ENCODE measurements at places on chromosomes 13 and 19.

GRCh38 chr13:109309625-109310363 lies 476.6 kb downstream of the IRS2 start:
- DNase-seq, result no peak

- no peak for DNase-seq
These were observed 300.7 kb upstream of the MIR17HG start for GRCh38 chr13:91046715-91047327.

GRCh38 chr13:45393941-45394570 lies 24.1 kb downstream of the SLC25A30 start:
- no peak for DNase-seq

- no peak for DNase-seq
These were observed 67.9 kb upstream of the ZNF724 start for GRCh38 chr19:23318143-23318542.

- DNase-seq, result no peak
These were observed 94.3 kb downstream of the ERCC5 start for GRCh38 chr13:102940143-102940542.

DNA sequence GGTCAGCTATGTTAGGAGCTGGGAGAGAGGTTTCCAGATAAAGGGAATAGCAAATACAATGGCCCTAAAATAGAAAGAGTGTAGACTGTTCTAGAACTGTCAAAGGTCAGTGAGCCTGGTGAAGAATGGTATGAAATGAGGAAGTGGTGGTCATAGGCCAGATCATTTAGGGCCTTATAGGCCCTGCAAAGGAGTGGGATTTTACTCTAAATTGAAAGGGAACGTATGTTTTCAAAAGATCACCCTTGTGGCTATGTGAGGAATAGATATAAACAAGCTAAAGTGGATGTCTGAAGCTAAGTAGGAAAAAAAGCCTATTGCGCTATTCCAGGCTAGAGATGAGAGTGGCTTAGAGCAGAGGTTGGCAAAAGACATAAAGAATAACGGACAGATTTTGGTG lies 70.7 kb upstream of the TDRD3 start:
- no peak for DNase-seq

- DNase-seq, result no peak
These were observed 3.8 kb downstream of the CFD start for GRCh38 chr19:863315-863620.

DNA sequence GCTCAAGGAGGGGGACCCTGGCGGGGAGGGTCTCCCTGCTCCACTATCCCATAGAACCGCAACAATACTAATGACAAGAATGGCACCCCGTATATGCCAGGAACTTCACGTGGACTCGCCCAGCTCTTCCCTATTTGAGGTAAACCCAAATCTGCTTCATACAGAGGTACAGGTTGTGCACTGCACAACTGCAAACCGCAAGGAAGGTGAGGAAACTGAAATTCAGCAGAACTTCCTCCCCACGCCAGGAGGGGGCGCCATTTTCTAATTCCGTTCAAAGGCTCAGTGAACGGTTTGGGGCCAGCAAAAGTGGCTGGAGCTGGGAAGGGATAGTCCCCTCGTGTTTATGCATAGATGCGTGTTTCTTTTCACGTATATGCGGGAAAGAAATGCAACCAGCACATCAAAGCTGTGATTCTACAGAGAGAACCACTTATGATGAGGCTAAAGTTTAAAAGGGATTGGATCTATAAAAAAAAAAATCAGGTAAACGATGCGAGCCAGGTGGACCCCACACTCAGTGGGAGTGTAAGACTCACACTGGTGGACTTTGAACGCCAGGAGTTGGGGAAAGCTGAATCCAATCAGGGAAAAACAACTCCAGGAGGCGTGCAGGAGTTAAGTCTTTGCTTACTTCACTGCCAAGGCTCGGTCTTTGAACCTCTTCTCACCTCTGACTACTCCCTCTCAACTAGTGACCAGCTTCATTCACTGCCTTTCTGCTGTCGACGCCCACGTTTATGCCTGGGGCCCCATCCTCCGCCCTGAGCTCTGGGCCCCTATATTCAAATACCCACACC lies 20.3 kb downstream of the C19orf81 start:
- DNase-seq, result no peak

- no peak for DNase-seq
These were observed 3.7 kb downstream of the RAB11B start for GRCh38 chr19:8393871-8394250.

DNA sequence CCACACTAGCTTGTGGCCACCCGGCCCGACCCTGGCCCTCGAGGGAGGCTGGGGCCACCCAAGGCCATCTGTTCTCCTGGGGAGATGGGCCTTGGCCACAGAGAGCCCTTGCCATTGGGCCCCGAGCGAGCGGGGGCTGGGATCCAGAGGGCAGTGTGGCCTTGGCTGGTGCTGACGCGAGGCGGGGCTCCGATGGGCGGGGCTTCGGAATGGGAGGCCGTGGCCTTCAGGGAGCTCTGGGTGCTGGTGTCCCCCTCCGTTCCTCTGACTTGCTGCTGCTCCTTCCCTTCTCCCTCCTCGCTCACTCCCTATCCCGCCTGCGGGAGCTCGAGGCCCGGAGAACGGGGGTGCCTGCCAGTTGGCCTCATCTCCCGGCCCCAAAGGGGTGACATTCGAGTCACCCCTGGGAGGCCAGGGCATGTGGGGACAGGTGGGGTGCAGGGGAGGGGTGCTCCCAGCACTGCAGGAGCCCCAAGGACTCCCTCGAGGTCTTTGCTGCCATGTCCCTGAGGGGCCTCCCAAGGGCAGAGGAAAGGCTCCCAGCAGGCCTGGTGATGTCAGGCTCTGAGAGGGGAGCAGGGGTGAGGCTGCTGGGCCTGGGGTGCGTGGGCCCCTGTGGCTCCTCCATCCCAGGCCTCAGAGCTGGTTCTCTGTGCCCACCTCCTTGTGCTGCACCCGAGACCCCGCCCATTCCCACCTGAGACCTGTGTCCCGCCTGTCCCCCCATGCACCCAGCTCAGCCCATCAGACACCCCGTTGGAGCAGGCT lies 4.2 kb downstream of the NCLN start:
- DNase-seq, result no peak

GRCh38 chr19:41588497-41589209 lies 12.7 kb downstream of the CEACAM21 start:
- DNase-seq, result no peak

DNA sequence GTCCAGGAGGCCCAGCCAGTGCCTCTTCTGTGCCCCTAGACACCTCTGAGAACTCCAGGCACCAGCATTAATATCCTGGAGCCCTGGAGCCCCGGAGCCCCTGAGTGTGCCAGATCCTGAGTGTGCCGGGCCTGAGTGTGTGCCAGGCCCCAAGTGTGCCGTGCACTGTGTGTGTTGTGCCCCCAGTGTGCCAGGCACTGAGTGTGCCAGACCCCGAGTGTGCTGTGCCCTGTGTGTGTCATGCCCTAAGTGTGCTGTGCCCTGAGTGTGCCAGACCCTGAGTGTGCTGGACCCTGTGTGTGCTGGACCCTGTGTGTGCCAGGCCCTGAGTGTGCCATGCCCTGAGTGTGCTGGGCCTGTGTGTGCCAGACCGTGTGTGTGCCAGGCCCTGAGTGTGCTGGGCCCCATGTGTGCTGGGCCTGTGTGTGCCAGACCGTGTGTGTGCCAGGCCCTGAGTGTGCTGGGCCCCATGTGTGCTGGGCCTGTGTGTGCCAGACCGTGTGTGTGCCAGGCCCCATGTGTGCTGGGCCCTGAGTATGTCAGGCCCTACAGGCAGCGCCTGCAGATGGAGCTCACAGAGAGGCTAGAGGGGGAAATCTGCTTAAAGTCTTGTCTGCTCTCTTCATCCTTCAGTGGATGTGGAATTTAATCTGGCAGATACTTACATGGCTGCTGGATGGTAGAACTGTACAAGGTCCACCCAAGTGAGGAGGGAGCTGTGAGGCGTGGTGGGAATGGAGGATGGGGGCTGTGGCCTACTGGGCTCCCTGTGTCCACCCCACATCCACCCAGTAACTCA lies 53.9 kb downstream of the C13orf46 start:
- DNase-seq, result no peak

Data from GM04503 (cell line).